Cerebellum (tissue), 4 donors: ENCODE measurements at places on chromosomes 6 and 20. TPM values are rescaled to one million over a fixed set of nuclear protein-coding genes. Genes with fewer than 3 reads are reported as not detected.

Gene LGSN
- total RNA-seq = not detected

Gene STMN3
- 66.7 TPM for total RNA-seq

Gene WFDC5
- not detected for total RNA-seq

Gene HTR1B
- total RNA-seq = 2.3 TPM

Gene IL17F
- not detected for total RNA-seq

Gene PARD6B
- 8.5 TPM for total RNA-seq

Gene SPTLC3
- 2.4 TPM for total RNA-seq

Gene HRH3
- total RNA-seq = 1.7 TPM

Gene BPIFA1
- total RNA-seq = not detected
